ENCODE measurements at places on chromosomes 5 and 9.

DNA sequence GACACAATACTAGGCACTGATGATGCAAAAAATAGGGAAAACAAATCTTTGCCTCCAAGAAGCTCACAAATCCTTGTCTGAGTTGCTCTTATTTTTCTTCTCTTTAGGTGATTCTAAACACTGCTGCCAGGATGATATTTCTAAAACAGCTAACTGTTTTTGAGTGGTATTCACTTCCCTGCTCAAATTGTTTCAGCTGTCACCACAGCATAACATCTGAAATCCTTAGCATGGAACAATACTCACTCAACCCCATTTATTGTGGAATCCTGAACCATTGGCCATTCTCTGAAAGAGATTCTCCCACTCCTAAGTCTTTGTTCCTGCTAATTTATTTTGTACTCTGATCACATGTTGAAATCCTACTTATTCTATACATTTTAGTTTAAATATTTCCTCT, 4.8 kb upstream of the SHOC1 start:
- DNase-seq: no peak

- DNase-seq: no peak
Measured at GRCh38 chr5:130479045-130479804, 575.0 kb downstream of the CHSY3 start.

GRCh38 chr5:110757118-110757729, 18.4 kb downstream of the SLC25A46 start:
- no peak for DNase-seq

GRCh38 chr5:39019254-39019653, 54.9 kb downstream of the RICTOR start:
- DNase-seq: no peak

- DNase-seq: no peak
Measured at GRCh38 chr9:95157481-95158151, 159.9 kb downstream of the FANCC start.

DNA sequence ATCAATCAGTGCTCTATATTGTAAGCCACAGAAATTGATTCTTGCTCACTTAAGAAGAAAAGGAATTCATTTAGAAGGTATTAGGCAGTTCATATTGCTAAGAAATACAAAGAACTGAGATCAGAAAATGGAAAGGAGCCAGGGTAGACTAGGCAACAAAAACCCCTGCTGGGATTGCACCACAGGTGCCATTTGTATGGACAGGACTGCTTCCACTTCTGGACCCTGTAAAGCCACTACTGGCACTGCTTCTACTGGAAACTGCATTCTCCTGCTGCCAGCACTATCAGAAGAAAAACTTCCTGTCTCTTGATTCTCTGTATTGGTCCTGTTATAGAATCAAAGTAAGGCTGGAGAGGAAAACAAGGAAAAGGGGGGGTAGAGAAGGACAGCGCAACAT, 45.9 kb downstream of the CERT1 start:
- DNase-seq: no peak

- DNase-seq: no peak
Measured at GRCh38 chr5:35133186-35133585, 85.4 kb upstream of the AGXT2 start.

DNA sequence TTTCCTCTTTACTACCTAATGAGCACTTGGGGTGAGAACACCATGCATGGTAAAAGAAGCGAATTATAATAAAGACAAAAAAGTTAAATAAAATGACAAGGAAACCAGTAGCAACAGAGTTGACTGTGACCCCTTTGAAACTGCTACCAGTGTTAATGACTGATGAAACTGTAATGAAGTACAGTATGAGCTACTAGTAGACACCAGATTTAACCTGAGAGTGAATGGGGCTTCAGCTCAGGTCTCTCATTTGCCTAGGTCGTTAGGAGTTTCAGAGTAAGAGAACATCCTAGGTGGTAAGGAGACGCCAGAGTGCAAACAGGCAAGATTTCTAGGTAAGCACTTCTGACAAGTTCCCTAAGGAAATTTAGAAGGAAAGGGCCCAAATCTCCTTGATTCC, 346.4 kb downstream of the BNC2 start:
- DNase-seq: no peak

- no peak for DNase-seq
Measured at GRCh38 chr5:157046041-157046440, 12.9 kb downstream of the HAVCR1 start.

DNA sequence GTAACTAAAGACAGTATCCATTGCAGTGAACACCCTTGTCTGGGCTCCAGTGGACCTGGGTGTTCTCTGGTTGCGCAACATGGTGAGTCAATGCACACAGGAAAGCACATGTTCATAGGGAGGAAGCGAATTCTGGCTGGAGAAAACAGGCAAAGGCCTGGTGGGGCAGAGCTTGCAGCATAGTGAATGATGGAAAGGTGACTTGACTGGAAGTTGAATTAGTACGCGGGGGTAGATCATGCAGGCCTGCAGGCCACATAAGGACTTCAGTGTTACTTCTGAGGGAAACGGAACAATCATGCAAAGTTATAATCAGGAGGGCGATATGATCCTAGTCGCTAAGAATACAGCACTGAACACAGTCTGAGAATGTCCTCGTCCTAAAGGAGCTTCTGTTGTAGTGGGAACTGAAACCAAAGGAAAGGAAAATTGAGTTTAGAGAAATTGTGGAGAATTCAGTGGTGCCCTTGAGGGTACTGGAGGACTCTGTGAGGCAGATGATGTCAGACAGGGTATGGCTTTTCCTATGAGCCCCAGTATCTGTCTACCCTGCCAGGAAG, 71.9 kb upstream of the RANBP3L start:
- no peak for DNase-seq

- no peak for DNase-seq
Measured at GRCh38 chr5:177526191-177526590, 9.4 kb upstream of the DDX41 start.

- DNase-seq: no peak
Measured at GRCh38 chr5:5278815-5279381, 138.8 kb downstream of the ADAMTS16 start.

DNA sequence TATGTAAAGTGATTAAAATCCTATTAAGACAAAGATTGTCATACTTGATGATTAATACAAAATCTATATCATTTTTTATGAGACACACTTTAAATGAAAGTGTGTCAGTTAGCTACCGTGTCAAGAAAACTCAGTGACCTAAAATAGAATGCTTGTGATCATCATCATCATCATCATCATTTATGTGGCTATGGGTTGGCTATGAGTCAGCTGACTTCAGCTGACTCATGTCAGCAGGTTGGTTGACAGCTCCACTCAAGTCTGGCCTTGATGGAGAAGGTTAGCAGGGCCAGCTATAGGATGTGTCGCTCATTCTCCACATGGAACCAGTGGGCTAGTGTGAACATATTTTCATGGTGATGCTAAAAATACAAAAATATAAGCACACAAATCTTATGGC, 43.8 kb upstream of the ZNF300 start:
- DNase-seq: no peak

- no peak for DNase-seq
Measured at GRCh38 chr5:121086671-121087070, 622.6 kb downstream of the PRR16 start.

- DNase-seq: no peak
Measured at GRCh38 chr9:93990448-93990847, 35.3 kb upstream of the BARX1 start.

DNA sequence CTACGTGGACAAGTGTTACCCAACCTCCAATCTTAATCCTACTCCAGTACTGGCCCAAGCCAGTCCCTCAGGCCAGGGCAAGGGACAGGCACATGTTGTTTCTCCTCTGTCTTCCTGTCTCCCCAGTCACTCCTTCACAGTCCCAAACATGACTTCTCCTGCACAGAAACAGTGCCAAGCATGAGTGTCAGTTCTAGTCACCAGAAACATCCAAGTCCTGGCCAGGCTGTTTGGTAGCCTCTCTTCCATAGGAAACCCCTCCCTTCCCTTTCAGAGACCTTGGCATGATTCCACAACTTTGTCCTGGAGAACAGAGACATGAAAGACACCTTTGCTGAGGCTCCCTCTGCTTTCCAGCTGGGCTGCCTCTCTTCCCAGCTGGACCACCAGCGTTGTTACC, 56.2 kb upstream of the SLC2A8 start:
- no peak for DNase-seq

DNA sequence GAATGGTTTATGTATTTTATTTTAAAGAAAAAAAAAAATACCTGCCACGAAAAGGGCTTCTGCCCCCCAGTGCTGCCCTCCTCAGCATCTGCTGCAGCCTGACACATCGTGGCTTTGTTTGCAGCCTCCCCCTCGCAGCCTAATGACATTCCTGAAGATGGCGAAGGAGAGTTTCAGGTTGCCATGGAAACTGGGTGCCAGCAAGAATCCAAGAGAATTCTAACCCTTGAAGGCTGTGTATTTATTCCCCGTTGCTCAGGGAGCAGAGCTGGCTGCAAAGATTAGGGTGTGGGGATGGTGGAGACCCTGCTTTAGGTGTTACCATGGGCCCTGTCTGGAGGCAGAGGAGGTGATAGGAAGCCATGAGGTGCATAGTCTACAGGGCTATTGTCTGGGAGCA, 126.6 kb downstream of the NSG2 start:
- DNase-seq: no peak

DNA sequence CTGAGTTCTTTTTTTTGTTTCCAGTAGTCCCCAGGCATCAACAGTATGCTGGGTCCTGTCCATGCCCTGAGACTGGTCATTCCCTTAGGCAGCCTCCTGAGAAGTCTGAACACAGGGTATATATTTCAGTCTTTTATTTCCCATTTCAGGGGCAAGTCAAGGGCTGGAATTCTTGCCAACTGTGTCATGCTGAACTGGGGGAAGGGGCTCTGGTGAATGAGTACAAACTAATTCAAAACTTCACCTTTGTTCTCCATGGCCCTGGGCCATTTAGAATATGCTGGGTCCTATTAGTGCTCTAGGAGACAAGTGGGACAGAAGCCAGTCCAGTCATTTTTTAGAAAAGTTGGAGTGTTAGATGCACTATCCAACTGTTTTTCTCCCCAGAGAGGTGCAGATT, 170.3 kb downstream of the TMC1 start:
- no peak for DNase-seq

GRCh38 chr5:158421319-158421718, 562.4 kb upstream of the CLINT1 start:
- DNase-seq: no peak

DNA sequence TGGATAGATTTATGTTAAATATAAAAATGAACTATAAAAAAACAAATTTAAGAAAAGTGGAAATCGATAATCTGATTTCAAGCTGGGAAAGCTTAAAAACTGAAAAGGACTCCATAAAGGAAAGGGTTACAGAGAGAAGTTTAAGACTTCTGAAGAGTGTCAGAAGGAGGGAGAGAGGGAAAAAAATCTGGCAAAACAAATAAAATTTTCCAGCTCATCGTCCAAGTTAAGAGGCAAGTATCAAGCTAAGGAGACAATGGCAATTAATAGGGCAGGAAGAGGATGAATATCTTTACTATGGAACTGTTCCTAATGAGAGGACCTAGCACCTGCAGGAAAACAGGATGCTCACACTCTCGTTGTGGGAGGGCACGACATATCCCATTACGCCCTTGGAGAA, 20.5 kb upstream of the HEXB start:
- DNase-seq: no peak

DNA sequence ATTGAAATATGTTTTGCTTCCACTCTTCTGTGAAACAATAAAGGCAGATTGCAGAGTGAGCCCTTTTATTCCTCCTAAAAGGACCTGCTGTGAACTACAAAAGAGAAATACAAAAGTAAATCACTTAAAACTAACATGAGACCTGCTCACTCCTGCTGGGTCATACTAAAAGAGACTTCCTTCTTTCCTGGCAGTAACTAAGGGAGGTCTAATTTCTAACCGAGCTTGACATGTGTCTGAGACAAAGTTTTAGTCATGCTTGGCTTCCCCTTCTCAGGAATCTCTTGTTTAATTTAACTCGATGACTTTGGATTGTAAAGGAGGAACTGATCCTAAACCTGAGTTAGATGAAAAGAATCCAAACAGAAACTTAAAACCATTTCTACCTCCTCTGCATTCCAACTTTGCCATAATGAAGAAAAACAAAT, 86.4 kb upstream of the CDH6 start:
- no peak for DNase-seq

- DNase-seq: no peak
Measured at GRCh38 chr5:164722702-164723101, 1217.3 kb downstream of the MAT2B start.

- DNase-seq: no peak
Measured at GRCh38 chr5:101260857-101261256, 357.8 kb upstream of the ST8SIA4 start.

GRCh38 chr9:103301051-103301450, 305.9 kb downstream of the CYLC2 start:
- no peak for DNase-seq

DNA sequence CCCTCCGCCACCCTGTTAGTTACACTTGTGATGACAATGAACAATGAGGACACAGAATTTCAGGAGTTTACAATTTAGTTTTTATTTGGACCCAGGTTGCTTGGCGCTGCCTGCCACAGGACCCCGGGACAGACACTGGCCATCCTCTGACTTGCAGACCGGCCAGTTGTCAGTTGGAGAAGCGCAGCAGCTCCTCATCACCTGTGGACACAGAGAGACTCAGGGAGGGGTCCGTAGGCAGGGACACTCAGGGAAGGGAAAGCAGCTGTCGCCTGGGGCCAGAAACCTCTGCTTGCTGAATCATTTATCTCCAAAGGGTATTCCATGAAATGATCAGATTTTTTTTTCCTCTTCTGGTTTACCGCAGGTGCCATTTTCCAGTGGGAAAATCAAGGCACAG, 18.0 kb downstream of the AMBP start:
- DNase-seq: no peak

DNA sequence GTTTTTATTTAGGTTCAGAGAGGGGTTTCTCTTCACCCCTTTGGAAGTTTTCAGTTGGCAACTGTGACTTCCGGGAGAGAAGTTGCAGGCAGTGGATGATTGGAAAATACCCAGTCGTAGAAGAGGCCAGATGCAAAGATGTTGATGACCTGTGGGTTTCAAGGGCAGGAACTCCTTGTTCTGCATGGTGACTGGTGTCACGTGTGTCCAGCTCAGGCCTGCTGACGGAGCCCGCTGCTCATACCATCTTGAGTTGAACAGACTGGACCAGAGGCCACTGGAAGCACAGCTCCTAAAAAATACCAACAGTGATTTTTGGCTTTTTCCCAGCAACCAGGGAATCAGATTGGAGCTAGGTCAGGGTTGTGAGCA, 243.9 kb upstream of the KLF4 start:
- DNase-seq: no peak

GRCh38 chr5:179131321-179131835, 71.2 kb downstream of the ZNF354C start:
- DNase-seq: no peak

- DNase-seq: no peak
Measured at GRCh38 chr9:33233626-33234342, 6.2 kb upstream of the SPINK4 start.

DNA sequence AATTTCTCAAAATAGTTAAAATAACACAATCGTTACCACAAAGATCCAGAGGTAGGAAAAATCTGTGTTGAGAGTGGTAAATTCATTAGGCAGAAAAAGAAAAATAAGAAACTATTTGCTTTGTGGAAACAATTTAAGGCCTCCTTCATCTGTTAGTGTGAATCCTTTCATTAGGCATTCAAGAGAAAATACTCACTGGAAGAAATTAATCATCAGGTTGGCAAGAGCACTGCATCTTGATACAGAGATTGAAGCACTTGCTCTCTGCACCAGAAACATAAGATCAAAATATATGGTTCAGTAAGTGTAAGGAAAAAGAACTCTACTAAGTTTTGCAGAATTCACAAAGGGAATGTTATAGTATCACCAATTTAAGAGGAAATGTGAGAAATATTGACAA, 44.4 kb downstream of the TTC39B start:
- no peak for DNase-seq
